ENCODE measurements at places on chromosomes 2 and 18.

GRCh38 chr2:33084433-33084832 lies 137.7 kb downstream of the LTBP1 start:
- DNase-seq = no peak

DNA sequence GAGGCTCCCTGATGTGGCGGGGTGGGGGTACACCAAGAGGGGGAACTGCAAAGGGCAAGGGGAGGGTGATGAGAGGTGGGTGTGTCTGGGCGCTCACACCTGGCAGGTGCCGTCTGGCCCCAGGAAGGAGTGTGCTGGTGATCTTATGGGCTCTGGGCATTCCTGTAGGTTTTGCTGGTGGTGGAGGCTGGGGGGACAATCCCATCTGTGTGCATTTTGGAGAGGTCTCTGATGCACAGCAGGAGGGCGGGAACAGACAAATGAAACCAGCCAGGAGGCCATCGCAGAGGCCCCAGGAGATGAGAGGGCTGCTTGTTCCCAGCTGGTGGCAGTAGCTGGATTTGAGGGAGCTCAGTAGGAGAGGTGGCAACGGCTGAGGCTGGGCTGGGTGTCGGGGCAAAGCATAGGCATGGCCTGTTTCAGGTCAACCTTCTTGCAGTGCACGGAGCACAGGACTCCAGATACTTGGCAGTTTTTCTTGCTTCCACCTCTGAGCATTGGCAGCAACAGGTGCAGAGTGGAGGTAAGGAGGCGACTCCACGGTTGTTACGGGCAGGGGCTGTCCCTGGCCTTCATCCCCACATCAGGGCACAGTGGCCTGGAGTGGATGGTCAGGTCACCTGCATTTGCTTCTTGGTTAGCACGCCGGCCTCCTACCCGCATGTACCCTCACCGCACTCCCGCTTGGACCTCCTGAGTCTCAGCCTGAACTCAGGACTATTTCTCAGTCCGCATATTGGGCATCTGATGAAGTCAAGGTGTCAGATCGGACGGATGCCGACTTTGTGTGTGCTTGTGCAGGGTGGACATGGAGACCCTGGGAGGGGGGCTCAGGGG lies 194.2 kb upstream of the HDAC4 start:
- no peak for DNase-seq

- no peak for DNase-seq
Measured at GRCh38 chr2:239213643-239214101, 187.1 kb downstream of the HDAC4 start.

GRCh38 chr18:46789088-46789487 lies 32.2 kb upstream of the ST8SIA5 start:
- DNase-seq = no peak

- no peak for DNase-seq
Measured at GRCh38 chr2:199303728-199304177, 154.0 kb downstream of the SATB2 start.

GRCh38 chr2:26649992-26650712 lies 9.0 kb upstream of the CIB4 start:
- DNase-seq = no peak

DNA sequence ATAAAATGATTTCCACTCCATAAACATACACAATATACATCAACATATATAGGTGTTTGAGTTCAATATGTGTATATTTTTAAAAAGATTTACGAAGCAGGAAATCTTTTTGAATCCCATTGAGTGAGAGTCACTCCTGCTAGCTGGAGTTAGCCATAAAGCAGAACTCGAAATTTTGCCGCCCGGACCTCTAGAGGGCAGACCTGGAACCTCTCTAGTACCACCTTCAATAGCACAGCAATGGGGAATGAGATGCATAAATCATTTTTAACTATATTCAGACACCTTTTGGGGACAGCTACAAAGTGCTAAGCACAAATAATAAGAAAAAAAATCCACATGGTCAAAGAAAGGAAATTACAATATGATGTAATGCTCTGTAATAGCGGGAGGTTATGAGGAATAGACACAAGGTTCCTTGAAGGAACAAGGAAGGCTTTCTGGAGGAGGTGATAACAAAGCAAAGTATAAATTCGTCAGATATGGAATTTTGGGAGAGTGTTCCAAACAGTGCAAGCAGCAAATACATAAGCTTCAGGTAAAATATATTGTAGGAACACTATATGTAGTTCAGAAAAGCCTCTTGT lies 533.4 kb downstream of the ERBB4 start:
- no peak for DNase-seq

- DNase-seq = peak; percentile 23
Measured at GRCh38 chr2:47264143-47264542, 109.0 kb upstream of the STPG4 start.

DNA sequence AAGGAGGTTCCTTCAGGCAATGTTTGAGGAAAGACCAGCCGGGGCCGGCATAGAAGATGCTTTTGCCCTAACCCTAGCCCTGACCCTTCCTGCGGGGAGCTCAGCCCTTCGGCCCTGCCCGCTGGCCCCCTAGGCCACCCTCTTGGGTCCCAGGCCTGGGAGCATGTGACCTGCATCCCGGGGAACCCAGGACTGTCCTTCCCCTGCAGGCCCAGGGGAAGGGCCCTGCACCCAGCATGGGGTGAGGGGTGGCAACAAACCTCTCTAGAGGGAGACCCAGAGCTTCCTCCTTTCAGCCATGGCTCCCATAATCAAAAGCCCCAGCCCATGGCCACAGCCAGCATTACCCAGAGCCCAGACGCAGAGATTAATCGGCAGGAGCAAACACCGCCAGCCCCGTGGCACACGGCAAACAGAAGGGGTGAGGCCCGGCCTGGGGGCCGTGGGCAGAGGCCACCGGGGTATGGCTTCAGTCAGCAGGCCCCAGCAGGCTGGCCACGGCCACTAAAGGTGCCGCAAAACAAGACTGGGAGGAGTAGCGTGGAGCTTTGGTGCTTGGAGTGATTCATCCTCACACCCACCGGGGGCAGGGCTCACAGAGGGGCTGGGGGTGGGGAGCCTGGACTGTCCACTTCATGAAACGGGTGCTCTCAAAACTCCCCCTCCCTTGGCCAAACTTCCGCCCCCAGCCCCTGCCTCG lies 61.6 kb upstream of the HPCAL1 start:
- no peak for DNase-seq

- peak; percentile 97 for DNase-seq
Measured at GRCh38 chr2:173965372-173966025, at the start of gene SP3. TSS of gene SP3 (minus strand) at chr2:173965373. CDS start at chr2:173965171, 202 bp downstream.

GRCh38 chr2:231677632-231678104 lies 30.7 kb upstream of the PTMA start:
- DNase-seq = peak; percentile 79

DNA sequence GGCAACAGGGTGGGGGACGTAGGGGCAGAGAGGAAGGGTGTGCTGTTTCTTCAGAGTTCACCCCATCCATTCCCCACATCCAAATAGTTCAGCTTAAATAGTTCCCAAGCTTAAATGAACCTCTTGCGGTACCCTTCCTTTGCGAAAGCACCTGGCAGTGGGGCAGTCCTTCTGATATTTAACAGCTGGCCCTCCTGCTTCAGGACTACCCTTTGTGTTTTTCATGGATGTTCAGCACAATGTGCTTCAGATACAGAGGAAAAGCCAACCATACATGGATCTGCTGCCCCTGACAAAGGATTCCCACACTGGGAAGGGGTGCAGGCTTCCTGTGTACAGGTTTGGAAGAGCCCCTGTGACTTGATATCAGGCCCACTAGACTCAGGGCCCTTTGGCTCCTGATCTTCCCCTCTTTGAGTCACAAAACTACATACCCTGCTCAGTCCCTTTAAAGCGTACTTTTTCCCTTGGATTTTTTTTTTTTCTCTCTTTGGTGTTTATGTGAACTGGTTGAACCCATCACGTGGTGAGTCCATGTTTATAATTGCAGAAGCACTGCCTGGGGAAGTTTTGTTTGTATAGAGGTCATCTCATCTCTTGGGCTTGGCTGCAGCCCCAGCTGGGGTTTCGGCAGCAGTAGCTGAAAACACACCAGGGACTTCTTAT lies 45.3 kb upstream of the IGFBP5 start:
- no peak for DNase-seq

GRCh38 chr2:187644486-187644885 lies 90.3 kb upstream of the TFPI start:
- DNase-seq = no peak

DNA sequence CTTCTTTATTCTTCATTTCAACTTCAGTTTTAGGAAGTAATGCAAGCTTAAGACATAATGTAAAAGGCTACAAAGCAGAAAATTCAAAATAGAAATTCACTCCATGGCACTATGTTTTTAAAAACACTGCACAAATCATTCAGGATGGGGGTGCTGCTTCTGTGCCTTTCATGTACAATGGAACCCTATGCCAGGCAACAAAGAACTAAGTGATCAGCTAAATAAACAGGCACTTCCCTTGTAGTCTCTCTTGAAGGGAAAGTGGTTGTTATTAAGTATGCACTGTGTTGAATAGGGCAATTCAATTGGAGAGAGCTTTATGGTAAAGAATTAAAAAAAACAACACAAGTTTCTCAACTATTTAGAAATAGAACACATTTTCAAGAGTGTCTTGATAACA lies 10.9 kb upstream of the ERBB4 start:
- DNase-seq = no peak

GRCh38 chr18:22057908-22058527 lies 111.4 kb upstream of the GATA6 start:
- no peak for DNase-seq

GRCh38 chr2:207087046-207087902 lies 78.5 kb downstream of the KLF7 start:
- no peak for DNase-seq

GRCh38 chr18:40955351-40955750 lies 999.7 kb upstream of the PIK3C3 start:
- DNase-seq = no peak

- no peak for DNase-seq
Measured at GRCh38 chr2:195861821-195862220, 204.8 kb downstream of the SLC39A10 start.

GRCh38 chr18:49135877-49136276 lies 185.1 kb upstream of the SMAD7 start:
- DNase-seq = no peak

DNA sequence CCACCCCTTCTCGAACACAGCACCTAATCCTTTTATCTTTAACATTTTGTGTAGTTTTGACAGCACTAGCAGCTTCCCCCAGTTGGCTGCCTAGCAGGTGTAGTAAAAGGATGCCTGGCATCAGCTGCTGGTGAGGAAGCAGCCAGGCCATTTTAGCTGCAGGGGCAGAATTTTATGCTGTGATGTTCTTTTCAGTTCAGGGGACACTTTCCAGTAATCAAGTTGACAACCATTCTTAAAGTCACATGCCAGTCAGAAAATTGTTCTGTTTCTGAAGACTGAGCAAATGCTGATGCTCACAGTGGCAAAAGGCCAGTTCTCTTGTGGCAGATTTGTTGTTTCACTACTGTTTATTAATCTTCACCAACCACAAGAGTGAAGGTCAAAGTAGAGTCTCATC lies 570.8 kb downstream of the CCDC85A start:
- no peak for DNase-seq

DNA sequence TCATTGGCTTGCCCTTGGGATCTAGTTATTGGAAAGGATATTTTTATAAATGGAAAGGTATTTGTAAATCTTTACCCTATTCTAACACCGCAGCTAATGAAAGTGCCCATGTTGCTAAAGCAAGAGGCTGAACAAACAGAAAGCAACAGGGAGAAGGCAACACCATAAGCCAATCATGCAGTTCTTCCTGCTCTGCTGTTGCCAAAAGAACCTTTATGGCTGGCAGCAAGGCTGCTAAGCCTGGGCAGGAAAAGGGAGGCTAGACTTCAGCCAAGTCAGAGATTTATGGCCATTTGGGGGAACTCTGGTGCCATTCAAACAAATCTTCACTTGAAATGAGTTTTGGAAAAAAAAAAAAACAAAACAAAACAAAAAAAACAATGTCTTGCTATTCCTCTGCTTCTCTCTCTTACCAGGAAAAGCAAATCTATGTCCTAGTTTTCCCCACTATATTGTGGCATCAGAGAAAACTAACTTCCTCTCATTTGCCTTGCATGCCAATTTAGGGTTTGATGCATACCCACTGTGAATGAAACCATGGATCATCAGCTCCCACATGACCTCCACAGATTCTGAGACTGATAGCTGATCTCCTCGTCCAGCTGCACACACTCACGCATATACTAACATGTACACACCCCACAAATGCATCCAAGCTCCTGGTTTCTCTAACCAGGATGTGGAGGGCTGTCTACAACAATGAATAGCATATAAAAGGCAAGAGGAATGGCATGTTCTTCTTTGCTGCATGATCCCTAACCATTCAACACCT lies 179.3 kb downstream of the C1D start:
- no peak for DNase-seq

- DNase-seq = peak; percentile 62
Measured at GRCh38 chr2:19362755-19363473, 4.5 kb upstream of the OSR1 start.

DNA sequence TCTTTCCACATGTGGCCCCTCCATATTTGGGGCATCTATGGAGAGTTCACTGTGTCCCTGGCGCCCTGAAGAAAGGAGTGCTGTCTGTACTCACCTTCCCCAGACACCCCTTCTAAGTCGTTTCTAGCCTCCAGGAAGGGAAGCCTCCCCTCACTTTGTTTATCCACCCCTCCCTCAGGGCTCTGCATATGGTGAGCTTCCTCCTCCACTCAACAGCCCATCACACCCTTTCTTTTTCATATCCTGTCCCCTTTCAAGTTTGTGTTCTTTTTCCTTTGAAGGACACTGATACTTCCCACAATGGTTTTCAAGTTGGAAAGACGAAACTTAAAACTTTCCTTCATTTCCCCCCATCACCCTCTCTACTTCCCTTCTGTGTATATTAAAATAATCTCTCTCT lies 291.4 kb upstream of the POU3F3 start:
- DNase-seq = no peak

DNA sequence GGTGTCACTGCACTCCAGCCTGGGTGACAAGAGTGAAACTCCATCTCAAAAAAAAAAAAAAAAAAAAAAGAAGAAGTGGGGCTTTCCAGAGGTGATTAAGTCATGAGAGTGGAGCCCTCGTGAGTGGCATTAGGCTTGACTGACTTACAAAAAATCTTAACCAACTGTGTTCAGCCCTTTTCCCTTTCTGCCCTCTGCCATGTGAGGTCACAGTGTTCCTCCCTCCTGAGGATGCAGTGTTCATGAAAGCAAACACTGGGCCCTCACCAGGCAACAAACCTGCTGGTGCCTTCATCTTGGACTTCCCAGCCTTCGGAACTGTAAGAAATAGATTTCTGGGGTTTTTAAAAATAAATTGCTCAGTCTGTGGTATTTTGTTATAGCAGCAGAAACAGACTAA lies 37.0 kb upstream of the METTL21A start:
- DNase-seq = peak; percentile 97

- no peak for DNase-seq
Measured at GRCh38 chr2:186349508-186349907, 136.6 kb upstream of the ZC3H15 start.

GRCh38 chr18:48862132-48862531 lies 88.6 kb downstream of the SMAD7 start:
- no peak for DNase-seq
